ENCODE measurements at places on chromosomes 7 and 10. TPM values are rescaled to one million over a fixed set of nuclear protein-coding genes. Genes with fewer than 3 reads are reported as not detected.

CPVL gene
- total RNA-seq: 58.6 TPM

IQUB gene
- 1.4 TPM for total RNA-seq

ZCWPW1 gene
- 4.2 TPM for total RNA-seq

SUFU gene
- 5.9 TPM for total RNA-seq

PHF14 gene
- 46.8 TPM for total RNA-seq

CTNNA3 gene
- total RNA-seq: 1.2 TPM

DMBT1 gene
- total RNA-seq: not detected

TLL2 gene
- 0.16 TPM for total RNA-seq

EBF3 gene
- 19.3 TPM for total RNA-seq

GJD4 gene
- not detected for total RNA-seq

RADIL gene
- 1.1 TPM for total RNA-seq

POLD2 gene
- total RNA-seq: 44.6 TPM

PHYHIPL gene
- total RNA-seq: not detected

NPTX2 gene
- 11.3 TPM for total RNA-seq

CYP3A7 gene
- not detected for total RNA-seq

COL17A1 gene
- total RNA-seq: 1.7 TPM

FAM25G gene
- not detected for total RNA-seq

KIAA1549 gene
- total RNA-seq: 1.6 TPM

TMEM270 gene
- not detected for total RNA-seq

TCAF1 gene
- 67.4 TPM for total RNA-seq

CPXM2 gene
- total RNA-seq: 19.2 TPM

IMPDH1 gene
- 103 TPM for total RNA-seq

ELN gene
- 61.2 TPM for total RNA-seq

GNAT3 gene
- total RNA-seq: not detected

FBXL13 gene
- 2.1 TPM for total RNA-seq

GRID2IP gene
- total RNA-seq: not detected

GFRA1 gene
- 58.9 TPM for total RNA-seq

NUDT5 gene
- total RNA-seq: 33.6 TPM

CFAP69 gene
- total RNA-seq: 11.3 TPM

ST8SIA6 gene
- 0.36 TPM for total RNA-seq

EPHA1 gene
- not detected for total RNA-seq

TRIM73 gene
- total RNA-seq: 0.84 TPM

MRLN gene
- total RNA-seq: not detected

DDX56 gene
- 52.8 TPM for total RNA-seq

SEMA3D gene
- 5.2 TPM for total RNA-seq

SLC39A12 gene
- 0.56 TPM for total RNA-seq

SPAM1 gene
- total RNA-seq: not detected

RBM17 gene
- total RNA-seq: 91.0 TPM

CHCHD1 gene
- 28.2 TPM for total RNA-seq

SPACDR gene
- total RNA-seq: not detected

TDRD1 gene
- total RNA-seq: 0.46 TPM

INPP5A gene
- total RNA-seq: 49.3 TPM

SMIM30 gene
- 36.6 TPM for total RNA-seq

PDE6C gene
- not detected for total RNA-seq

CYP3A4 gene
- total RNA-seq: 0.60 TPM

All from omental fat pad (tissue), 4 donors.